ENCODE measurements at places on chromosomes 12 and 14.

- DNase-seq: no peak
Observed at GRCh38 chr14:67071506-67071905, 117.7 kb upstream of the GARIN2 start.

DNA sequence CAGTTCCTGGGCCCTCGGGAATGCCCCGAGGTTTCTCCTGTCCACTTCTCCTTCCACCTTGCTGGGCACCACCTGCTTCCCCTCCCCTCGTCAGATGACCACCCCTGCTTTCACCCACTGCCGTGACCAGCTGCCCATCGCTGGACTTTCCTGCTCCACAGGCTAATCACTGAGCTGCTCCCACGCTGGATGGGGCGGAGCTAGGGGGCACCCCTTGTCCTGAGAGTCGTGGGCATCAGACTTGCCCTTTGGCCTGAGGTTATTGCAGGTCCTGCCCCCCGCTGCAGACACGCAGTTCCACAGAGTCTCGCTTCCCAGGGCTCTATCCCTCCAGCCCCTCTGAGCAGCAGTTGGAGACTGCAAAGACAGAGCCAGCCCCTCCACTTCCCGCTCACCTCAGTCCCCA, 427 bp downstream of the SLC6A12 start:
- no peak for DNase-seq

GRCh38 chr12:51675071-51675803, 84.2 kb downstream of the SCN8A start:
- no peak for DNase-seq

DNA sequence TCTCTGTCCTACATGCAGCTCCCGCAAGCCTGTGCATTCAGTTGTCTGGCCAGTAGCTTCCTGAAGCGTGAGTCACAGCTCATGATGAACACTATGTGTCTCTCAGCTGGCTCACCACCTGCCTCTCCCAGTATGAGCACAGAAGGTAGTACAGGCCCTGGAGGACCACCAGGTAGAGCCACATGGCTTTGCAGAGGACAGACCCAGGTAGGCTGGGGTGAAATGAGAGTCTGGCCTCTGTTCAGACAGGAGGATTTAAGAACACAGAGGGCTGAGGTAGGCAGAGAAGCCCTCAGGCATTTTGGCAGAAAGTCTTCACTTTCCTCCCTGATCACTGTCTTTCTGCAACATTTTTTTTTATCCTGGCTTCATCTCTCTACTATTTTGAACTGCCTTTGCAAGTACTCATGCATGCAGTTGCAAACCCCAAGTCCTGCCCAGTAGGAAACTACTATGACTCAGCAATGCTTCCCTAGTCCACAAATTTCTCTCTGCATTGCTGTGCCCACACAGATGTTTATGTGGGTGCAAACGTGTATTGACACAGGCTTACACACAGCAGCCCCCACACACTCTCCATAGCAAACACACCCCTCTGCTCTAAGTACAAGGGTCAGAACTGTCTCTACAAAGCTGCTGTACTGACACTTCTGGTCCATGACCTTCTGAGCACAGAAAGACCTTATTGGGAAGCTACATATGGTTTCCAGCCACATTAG, 7.2 kb upstream of the SDR9C7 start:
- DNase-seq: no peak

DNA sequence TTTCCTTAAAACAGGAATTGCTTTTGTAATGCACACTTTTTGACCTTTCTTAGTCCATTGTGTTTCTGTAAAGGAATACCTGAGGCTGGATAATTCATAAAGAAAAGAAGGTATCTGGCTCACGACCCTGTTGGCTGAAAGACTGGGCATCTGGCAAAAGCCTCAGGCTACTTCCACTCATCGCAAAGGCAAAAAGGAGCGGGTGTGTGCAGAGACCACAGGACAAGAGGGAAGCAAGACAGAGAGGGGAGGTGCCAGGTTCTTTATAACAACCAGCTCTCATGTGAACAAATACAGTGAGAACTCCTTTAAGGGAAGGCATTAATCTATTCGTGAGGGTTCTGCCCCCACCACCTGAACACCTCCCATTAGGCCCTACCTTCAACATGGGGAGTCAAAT, 182.1 kb downstream of the C12orf50 start:
- no peak for DNase-seq

DNA sequence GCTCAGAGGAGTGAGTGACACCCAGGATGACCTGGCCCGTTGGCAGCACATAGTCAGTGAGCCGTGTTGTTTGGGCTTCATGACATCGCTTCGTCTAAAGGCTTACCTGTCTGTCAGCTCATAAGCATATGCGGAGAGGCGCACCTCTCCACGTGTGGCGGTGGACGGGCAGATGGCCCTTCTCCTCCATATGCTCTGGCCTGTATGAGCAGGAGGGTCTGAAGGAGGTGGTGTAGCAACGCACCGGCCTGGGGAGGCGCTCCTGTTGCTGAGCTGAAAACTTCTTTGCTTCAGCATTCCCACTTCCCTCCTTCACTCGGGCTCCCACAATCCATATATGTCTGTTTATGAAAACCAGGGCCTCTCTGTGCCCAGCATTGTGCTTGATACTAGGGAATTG, 186.1 kb downstream of the TSPAN9 start:
- DNase-seq: no peak

DNA sequence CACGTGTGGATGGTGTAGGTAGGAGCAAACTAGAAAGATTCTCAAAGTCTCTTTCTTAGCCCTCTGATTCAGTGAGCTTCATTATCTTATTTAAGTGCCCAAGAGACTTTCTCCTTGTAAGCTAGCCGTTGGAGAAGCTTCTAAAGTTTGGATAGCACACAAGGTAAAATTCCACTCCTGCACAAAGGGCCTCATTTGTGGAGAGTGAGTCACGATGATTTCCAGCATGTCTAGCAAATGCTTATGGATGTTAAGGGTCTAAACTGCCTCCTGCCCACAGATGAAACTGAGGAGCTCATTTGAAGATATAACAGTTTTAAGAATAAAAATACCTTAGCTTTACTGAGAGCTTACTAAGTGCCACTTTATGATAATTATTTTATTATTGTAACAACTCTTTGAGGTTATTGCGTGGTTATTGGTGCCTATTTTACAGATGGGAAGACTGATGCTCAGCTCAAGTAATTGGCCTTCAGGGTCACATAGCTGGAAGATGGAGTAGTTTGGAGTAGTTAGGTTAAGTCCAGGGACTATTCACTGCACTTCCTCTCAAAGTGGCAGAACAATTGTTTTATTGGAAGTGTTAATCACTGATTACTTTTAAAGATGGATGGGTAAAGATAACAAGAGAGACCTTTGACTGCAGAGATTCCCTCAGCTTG, 78.7 kb upstream of the HIF1A start:
- no peak for DNase-seq

- no peak for DNase-seq
Observed at GRCh38 chr12:49541911-49542505, 3.2 kb downstream of the KCNH3 start.

DNA sequence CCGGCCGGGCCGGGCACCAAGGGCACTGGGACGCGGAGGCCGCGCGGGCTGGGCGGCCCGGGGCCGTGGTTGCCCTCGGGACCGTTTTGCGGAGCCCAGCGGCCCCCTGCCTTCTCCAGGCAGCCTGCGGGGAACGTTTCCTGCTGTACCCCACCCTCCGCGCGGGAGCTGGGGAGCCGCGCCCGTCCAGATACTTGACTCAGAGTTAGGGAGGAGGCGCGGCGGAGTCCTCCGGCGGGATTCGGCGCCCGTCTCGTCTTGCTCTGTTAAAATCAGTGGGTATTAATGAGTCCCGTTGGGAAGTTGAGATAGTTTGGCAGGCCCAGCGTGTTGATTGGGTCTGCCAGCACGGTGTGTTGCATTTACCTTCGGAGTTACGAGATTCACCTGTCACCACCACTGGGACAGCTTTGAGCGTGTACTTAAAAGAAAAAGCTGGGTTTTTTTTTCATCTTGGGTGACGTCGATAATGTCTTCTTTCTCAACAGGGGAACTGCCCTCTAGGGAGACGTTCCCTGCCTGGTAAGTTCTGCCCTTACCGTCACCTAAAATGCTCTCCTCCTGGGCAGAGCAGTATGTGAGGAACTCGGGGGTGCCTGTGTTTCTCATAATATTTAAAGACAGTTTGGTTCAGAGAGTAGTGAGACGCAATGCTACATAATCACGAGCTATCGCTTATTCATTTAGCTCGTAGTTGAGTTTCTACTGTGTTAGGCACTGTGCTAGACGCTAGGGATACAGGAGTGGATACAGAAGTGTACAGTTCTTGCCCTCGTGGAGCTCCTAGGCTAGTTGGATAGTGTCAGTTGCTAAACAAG, 596 bp downstream of the DLST start:
- peak; percentile 66 for DNase-seq

GRCh38 chr14:65079768-65080167, 22.5 kb downstream of the MAX start:
- no peak for DNase-seq

GRCh38 chr14:105080161-105080560, 14.9 kb upstream of the GPR132 start:
- DNase-seq: no peak

DNA sequence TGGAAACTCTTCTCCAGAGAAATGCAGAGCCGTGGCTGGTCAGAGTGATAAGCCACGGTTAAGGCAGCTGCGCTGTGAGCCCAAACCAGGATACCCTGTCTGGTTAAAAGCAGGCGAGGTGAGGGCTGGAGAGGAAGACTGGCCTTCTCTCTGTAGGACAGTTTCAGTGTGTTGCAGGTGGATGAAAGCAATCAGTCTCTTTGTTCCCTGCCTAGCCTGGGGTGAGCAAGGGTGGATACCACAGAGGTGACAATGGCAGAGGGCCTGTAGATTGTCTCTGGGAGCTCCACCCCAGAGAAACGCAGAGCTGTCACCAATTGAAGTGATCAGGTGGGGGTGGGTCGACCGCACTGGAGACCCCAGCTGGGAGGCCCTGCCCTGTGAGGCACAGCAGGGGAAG, 621.9 kb downstream of the LRFN5 start:
- DNase-seq: no peak

GRCh38 chr12:12425616-12426015, 68.7 kb downstream of the BORCS5 start:
- no peak for DNase-seq

DNA sequence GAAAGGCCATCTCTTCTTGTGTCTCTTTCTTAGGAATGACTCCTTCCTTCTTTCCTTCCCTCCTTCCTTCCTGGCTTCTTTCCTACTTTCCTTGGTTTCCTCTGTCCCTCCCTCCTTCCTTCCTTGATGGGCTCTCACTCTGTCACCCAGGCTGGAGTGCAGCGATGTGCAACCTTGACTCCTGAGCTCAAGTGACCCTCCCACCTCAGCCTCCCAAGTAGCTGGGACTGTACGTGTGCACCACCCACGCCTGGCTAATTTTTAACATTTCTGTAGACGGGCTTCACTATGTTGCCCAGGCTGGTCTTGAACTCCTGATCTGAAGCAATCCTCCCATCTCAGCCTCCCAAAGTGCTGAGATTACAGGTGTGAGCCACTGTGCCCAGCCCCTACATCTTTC, 10.9 kb upstream of the P2RX7 start:
- DNase-seq: no peak

DNA sequence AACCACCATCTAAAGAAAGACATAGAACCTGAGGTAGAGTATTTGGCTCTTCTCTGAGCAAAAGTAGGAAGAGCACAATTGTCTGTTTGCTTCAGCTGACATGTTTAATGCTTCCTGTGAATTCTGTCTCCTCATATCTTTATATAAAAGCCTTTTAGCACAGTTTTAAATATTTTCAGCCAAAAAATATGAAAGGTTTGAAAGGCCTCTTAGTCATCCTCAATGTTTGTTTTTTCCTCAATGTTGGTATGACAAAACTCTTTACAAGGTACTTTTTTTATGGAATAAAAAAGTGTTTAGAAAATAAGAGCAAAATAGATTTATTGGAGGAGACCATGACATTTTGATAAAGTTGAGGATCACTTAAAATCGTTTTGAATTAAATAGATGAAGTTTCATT, 360.9 kb downstream of the NAV3 start:
- no peak for DNase-seq

- DNase-seq: peak; percentile 93
Observed at GRCh38 chr12:4269279-4269991, 4.1 kb upstream of the CCND2 start.

GRCh38 chr14:103071544-103072251, 12.3 kb upstream of the LBHD2 start:
- no peak for DNase-seq

GRCh38 chr12:103821773-103822172, 19.3 kb downstream of the NT5DC3 start:
- no peak for DNase-seq

GRCh38 chr14:31229638-31230572, 22.3 kb upstream of the HECTD1 start:
- DNase-seq: no peak

DNA sequence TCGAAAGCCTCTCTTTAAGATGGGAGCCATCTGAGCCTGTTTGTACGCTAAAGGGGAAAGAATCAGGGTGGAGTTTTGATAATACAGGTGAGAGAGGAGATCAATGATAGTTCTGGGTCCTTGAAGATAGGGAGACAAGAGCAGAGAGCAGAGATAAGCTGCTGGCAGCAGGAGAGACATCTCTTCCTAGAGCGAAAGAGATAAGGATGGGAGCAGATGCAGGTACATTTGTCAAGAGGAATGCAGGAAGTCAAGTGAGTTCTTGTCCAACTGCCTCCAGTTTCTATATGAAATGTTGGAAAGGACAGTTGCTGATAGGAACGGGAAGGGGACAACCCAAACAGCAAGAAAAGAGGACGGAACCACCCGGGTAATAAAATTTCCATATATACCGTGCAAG, 24.7 kb upstream of the HIF1A start:
- DNase-seq: no peak

- no peak for DNase-seq
Observed at GRCh38 chr12:332581-333205, 56.4 kb downstream of the KDM5A start.
